Caco-2 (cell line): ENCODE measurements at places on chromosomes 2 and 18. TPM values are rescaled to one million over a fixed set of nuclear protein-coding genes. Genes with fewer than 3 reads are reported as not detected.
A peak's percentile ranks its signal among the peaks of the same experiment; 100 is the strongest.

DNA sequence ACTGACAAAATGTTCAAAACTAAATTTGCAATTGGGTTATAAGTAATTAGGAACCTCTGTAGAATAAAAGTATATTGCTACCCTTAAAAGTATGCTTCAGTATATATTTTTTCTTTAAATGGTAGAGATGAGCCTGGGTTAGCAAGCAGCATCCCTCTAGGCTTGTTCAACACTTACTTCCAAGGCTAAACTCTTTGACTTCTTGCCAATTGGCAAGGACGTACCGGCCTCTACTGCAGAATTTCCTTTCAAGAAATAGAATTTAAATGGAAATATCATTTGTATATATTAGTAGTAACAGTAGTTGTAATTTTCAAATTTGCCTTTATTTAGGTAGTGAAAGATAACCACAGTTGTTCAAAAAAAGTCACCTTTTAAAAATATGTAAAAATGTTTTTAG, 105.1 kb upstream of the SLC38A11 start:
- DNase-seq, result no peak

DNA sequence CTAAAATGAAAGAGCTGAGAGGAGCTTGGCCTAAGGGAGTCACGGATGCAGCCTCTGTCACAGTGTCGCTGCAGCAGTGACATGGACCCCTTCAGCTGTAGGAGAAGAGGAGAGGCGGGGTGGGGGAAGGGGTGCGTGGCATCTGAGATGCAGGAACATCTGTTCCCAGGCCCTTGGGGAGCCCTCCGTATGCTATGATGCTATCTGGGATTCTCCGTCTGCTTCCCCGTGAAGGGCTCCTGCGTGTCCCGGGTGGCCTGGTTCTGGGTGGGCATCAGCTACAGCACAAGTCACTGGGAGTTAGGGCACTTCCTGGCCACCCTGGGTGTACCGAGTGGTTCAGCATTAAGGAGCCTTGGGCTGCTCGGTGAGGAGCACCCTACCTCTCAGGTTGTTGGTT, 35.6 kb upstream of the B3GNT7 start:
- no peak for DNase-seq

DNA sequence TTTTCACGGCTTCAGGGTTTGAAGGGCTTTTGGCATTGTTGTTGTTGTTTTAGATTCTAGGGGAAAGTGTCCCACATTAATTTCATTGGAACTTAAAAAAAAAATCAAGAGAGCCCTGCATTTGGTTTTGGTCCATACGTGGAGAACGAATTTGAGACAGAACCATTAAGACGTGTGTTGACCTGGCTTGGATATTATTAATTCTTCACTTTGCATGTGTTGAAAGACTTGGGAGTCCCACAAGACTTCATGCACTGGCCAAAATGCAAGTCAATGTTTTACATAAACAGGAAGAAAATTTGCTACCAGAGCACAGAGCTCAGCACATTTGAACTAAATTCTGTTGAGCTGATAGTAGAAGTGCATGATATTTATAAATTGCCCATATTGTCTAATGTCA, 761.2 kb upstream of the ACVR2A start:
- DNase-seq, result no peak

DNA sequence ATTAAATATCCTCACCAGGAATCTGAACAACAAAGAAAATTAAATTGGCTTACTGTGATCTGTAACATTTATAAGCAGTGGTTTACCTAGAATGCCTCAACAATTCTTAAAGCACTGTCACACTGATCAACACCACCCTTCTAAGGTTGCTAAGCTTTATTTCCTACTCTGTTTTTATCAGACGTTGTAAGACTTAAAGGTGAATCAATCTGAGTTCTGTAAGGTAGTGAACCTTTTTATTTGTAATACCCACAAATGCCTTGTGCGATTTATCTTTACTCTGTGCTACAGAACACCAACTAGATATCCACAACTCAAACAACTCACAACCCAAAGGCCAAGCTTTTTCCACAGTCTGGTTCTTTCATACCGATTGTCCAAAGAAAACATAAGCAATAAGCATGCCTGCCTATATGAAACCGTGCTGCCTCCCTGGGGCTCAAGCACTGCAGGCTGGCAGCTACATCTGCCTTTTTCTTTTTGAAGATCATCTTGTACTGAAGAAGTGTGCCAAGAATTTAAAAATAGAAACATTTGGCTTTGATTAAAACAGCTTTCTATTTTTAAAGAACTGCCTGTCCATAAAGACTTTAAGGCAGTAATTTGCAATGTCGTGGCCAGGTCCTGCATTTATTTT, 490.7 kb downstream of the NUP35 start:
- DNase-seq, result no peak

DNA sequence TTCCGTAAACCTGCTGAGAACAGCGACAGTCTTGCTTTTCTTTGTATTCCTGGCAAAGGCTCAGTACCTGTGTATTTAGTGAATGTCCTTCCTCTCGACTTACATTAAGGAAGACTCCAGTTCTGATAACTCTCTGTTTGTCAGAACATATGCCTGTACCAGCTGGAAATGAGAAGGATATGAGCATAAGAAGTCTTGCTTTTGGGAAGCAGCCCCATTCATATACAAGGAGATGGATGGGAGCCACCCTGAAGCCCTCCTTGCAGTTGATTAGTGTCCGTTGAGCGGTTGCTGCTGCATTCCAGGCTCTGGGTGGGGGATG, 59.8 kb downstream of the SH3BP4 start:
- no peak for DNase-seq

DNA sequence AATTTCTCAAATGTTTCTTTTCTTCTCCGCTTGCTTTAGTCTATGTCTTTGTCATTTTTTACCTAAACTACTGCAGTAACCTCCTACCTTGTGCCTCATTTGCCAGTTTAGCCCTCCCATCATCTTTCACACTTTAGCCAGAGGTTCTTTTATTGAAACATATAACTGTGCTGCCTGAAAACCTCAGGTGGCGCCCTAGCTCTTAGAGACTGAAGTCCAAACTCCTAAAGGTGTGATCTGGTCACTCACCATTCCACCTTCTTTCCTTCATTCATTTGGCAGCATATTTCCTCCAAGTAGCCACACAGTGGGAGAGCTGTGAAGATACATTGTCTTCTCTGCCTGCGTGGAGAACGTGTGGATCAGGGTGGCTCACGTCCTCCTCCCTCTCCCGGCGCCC, 98.2 kb upstream of the MAPRE2 start:
- DNase-seq, result peak; percentile 29

GRCh38 chr2:11940121-11940743, 193.8 kb downstream of the LPIN1 start:
- DNase-seq, result no peak

GRCh38 chr2:108612153-108612513, 77.9 kb downstream of the LIMS1 start:
- DNase-seq, result no peak

DNA sequence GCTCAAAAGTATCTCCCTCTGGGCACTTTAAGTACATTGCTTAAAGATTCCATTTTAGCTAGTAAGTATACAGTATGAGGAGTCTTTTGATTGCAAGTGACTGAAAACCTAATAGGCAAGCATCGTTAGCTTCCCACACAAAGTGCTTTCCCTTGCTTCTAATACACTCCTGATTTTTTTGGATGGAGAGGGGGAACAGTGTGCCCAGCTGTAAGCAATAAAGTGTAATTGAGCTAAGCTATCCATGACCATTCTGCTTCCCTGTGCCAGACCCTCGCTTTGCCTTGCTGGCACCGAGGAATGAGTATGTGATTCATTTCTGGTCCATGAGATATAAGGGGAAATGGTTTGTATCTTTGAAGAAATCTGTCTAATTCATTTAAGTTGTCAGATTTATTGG, 3.8 kb upstream of the ZNF24 start:
- DNase-seq, result no peak

GRCh38 chr2:208370881-208371633, 35.5 kb upstream of the PTH2R start:
- DNase-seq, result no peak

GRCh38 chr2:160492401-160493226, 993 bp downstream of the RBMS1 start:
- peak; percentile 88 for DNase-seq

GRCh38 chr2:60313470-60314172, 239.8 kb downstream of the BCL11A start:
- DNase-seq, result no peak

DNA sequence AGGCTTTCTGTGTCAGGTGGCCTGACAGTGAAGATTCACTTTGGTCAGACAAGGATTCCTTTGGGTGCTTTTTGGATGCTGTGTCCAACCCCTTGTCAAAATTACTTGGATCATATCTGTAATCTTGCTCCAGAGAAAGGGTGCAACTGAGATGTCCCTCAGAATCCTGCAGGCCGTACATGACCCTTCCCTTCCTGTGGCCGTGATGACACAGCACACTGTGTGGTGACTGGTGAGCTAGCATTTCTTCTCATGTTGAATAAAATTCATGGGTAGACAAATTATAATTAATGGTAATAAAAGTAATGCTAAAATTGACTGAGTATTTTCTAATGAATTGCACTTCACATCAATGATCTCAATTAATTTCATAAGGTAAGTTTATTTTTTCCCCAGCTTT, 356.2 kb downstream of the LPIN1 start:
- DNase-seq, result no peak

DNA sequence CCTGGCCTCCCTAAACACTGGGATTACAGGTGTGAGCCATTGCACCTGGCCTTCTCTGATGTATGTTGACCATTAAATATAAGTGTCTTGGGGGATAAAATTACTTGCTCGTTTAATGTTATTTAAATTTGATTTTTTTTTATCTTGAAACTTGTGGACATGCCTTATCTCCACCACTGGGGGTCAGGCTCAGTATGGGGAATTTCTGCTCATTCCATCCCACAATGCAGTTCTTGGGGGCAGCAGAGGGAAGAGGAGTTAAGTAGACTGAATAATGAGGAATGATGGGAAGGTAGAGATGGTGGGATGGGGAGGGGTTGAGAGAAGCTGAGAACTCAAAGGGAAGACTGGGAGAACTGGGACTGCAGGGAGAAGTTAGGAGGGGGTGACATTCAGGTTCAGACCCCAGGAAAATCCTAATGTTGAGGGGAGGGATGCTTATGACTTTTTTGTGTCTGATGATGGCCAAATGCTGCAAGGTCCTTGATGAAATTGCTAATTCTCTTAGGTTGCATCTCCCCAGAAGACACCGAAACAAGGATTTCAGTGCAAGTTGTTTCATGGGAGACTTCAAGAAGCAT, 174.2 kb downstream of the MIB1 start:
- DNase-seq, result peak; percentile 69

GRCh38 chr2:60886991-60887390, 5.6 kb downstream of the REL start:
- DNase-seq, result no peak

DNA sequence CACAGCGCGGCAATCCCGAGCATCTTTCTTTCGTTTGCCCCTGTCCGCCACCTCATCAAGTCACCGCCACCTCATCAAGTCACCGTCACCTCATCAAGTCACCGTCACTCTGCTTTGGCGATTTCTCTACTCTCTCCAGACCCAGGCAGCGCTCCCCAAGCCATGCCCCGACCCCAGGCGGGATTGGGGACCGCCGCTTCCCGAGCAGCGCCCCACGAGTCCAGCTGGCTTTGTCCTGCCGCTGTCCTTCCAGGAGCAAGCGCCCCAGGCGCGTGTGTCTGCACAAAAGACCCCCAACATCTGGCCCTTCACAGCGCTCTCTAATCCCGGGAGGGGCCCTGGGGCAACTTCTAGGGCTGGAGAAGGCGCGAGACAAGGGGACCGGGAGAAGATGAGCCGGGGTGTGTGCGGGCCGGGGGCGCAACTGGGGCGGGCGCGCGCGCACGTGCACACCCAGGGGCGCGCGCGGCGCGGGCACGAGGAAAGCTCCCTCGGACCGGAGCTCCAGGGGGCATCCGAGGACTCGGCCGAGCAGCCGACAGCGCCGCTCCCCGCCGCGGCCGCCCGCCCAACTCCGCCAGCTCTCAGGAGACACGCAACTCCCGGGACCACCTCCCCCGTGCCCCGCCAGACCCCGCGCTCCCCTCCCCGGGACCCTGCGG, 633 bp upstream of the RNF152 start:
- DNase-seq, result no peak

DNA sequence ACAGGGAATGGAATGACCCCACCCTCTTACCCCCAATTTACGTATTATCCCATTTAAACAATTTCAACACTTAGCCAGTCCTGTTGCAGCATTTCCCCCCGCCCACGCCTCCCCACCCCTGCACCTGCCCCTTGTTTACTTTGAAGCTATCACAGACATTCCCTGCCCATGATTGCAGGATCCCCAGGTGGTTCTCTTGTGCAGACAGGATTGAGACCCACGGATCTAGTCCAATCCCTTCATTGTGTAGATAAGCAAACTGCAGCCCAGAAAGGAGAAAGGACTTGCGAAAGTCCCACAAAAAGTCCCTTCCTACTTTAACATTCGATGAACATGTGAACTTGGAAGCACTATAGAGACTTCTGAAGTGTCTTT, 38.9 kb downstream of the TMEM17 start:
- DNase-seq, result no peak

DNA sequence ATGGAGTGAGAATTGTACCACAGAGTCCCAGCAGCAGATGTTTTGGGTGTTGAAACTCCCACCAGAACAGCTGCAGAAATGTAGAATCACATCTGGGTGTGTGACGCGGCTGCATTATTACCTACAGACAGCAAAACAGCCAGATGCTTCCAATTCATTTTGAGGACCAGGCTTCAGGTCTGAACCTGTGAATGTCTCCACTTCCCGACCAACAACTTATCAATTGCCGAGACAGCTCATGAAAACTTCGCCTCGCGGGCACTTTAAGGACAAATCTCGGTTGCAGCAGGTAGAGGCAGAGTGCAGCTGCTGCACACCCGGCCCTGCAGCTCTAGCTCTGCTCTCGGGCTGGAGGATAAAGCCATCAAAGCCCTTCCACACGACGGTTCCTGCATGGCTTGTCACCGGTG, 202.0 kb downstream of the HRH4 start:
- no peak for DNase-seq

- no peak for DNase-seq
These were observed 163.6 kb downstream of the PTPRM start for GRCh38 chr18:7730682-7731081.

Gene KLHL30
- total RNA-seq, result 0.26 and 0.36 TPM in 2 replicates

Gene SCG2
- total RNA-seq, result 0.35 and 0.41 TPM in 2 replicates

Gene LONRF2
- not detected in 2 replicates for total RNA-seq

Gene HPCAL1
- total RNA-seq, result 26.3 and 26.9 TPM in 2 replicates

Gene ZC3H8
- total RNA-seq, result 17.6 and 19.9 TPM in 2 replicates

Gene MAP2
- total RNA-seq, result 0.05 TPM in 1 of 2 replicates, not detected in the other

Gene SRD5A2
- total RNA-seq, result not detected in 2 replicates

Gene CNTNAP5
- 0.07 and 0.14 TPM in 2 replicates for total RNA-seq

Gene PID1
- total RNA-seq, result 9.8 and 11.3 TPM in 2 replicates

Gene NR4A2
- 0.91 and 0.97 TPM in 2 replicates for total RNA-seq

Gene FER1L5
- total RNA-seq, result 0.07 and 0.09 TPM in 2 replicates
